ENCODE measurements at places on chromosomes 1 and 21.
A peak's percentile ranks its signal among the peaks of the same experiment; 100 is the strongest.

DNA sequence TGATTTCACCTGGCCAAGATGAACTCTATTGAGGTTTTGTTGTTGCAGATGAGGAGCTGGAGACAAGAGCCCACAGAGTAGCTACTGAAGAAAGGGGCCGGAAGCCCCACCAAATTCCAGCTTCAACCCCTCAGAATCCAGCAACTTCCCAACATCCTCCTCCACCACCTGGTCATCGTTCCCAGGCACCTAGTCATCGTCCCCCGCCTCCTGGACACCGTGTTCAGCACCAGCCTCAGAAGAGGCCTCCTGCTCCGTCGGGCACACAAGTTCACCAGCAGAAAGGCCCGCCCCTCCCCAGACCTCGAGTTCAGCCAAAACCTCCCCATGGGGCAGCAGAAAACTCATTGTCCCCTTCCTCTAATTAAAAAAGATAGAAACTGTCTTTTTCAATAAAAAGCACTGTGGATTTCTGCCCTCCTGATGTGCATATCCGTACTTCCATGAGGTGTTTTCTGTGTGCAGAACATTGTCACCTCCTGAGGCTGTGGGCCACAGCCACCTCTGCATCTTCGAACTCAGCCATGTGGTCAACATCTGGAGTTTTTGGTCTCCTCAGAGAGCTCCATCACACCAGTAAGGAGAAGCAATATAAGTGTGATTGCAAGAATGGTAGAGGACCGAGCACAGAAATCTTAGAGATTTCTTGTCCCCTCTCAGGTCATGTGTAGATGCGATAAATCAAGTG is 14.3 kb downstream of the CD2 start:
- DNase-seq, result no peak

DNA sequence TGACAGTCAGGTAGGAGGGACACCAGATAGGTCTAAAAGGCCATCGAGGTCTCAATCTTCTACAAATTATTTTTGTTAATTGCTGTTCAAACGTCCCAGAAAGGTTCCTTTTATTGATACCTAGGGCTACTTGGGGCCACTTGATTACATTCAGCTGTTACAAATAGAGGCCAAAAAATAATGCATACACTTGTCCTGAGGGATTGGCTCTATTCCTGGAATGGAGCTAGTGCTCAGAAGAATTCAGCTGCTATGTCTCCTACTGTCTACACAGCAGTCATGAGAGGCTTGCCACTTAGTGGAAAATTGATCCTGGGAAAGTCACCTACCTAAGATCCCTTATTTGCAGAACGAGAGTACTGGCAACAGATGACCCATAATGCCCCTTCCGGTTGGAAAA is 498.3 kb downstream of the ADGRL2 start:
- no peak for DNase-seq

- no peak for DNase-seq
These were observed 49.5 kb downstream of the TRIM11 start for GRCh38 chr1:228356897-228357680.

- no peak for DNase-seq
These were observed 47.6 kb upstream of the SAMD13 start for GRCh38 chr1:84253891-84254290.

DNA sequence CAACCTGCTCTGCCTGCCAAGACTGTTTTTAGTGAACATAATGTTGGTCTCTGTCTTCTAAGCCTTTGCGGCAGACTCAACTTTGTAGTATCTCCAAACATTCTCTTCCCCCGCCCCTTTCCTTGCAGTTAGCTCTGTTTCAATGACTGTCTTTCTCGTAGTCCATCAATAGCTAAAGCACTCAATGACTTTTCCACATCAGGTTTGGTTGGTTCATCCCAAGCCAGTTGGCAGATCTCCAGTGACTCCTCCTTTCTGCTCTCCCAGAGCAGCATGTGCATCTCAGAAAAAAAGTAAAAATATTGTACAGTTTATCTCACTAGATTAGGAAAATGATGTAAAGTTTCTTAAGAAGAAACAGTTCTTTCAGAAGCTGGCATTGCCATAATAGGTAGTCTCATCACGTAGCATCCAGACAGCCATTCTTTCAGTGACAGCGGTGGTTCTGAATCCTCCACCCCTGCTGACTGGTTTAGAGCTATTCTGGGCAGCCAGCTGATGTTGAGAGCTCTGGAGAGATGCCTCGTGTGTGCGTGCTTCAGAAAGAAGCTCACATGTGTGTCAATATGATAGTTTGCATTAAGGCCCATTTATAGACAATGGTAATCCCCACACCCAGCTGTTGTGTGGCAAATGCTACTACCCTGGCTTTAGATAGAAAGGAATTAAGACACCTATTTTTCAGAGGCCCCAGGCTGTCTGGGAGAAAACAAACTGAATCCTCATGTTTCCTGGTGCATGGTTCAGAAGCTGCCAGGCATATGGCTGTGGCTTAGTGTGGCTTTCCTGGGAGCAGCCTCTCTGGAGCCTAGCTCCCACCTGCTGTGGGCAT is 53.2 kb downstream of the CNN3 start:
- peak; percentile 66 for DNase-seq

- peak; percentile 16 for DNase-seq
These were observed 73.0 kb downstream of the GNG12 start for GRCh38 chr1:67760030-67760821.

DNA sequence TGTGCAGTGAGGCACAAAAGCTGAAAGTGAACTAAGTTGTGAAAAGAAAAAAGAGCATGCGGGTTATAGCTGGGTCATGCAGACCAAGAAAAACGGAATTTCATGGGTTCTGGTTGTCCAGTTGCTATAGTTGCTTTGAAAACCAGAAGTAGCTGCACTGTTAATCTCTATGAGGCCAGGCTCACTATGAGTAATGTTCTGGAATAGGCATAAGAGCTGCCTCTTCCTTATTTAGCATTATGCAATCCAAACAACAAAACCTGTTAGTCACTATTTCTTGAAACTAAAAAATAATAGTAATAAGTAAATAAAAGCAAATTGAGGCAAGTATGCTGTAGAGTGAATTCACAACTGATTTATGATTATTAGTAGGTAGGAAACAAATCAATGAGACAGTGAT is 1383.7 kb downstream of the MRPL39 start:
- DNase-seq, result no peak

GRCh38 chr21:27047283-27047657 is 80.4 kb upstream of the ADAMTS5 start:
- no peak for DNase-seq

Measured in NCI-H1092 (cell line).